Activated gamma-delta T cell (primary cell): ENCODE measurements at places on chromosomes 3 and 15.

GRCh38 chr15:45021348-45021747 is 1.6 kb upstream of the SORD start:
- DNase-seq = no peak

DNA sequence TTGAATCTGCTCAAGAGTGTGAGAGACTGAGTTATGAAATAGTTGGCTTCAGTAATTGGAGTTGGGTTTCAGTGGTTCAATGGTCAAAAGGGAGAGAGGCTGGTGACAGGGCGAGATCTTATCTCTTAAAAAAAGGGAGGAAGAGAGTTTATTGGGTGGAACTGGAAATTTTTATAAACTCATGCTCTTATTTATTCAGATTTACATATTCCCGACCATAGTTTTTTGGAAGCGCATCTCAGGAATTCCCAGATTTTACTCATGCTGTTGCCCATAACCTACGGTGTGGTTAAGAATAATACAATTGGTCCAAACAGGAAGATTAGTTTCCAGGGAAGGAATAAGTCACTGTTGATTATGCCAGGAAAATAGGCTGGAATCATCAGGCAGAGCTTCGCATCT is 41.4 kb downstream of the CD200 start:
- DNase-seq = no peak

DNA sequence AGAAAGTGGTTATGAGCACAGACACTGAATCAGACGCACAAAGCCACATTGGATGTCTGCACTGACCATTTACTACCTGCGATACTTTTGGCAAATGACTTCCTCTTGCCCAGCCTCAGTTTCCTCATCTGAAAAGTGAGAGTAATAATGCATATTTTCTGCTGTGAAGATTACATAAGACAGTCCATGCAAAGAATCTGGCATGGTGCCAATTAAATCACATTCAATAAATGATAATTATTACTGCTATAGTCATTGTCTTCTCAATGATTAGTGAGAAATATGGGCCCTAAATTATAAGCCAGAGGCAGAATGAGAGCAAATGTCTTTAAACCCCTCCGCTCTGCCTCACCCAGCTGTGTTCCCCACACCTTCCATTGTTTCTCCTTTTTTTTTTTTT is 16.0 kb upstream of the BCL2L10 start:
- no peak for DNase-seq

- no peak for DNase-seq
These were observed 100.2 kb downstream of the IQSEC1 start for GRCh38 chr3:12972781-12973702.

- no peak for DNase-seq
These were observed 70.8 kb downstream of the TMCC1 start for GRCh38 chr3:129822679-129823078.

DNA sequence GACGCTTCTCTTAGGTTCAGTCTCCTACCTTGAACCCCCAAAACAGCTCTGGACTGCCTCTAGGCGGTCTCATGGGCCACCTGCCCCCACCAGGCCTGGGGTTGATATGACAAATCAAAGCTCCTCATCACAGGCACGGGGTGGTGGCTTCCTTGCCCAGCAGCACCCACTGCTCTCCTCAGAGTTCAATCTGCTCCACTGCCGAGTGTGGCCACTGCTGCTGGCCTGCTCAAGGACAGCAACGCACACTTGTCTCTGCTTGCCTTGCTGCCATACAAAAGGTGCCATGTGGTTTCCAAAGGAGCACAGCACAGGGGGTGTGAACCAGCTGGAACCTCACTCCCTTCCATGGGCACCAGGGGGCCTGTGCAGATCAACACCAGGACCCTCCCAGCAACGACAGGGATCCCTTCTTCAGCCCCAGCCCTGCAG is 10.2 kb downstream of the KBTBD13 start:
- DNase-seq = no peak

GRCh38 chr3:187648177-187648576 is 22.0 kb downstream of the SST start:
- no peak for DNase-seq

GRCh38 chr3:8503871-8504610 is 2.4 kb downstream of the LMCD1 start:
- no peak for DNase-seq

GRCh38 chr3:34090876-34091275 is 292.4 kb downstream of the PDCD6IP start:
- no peak for DNase-seq

DNA sequence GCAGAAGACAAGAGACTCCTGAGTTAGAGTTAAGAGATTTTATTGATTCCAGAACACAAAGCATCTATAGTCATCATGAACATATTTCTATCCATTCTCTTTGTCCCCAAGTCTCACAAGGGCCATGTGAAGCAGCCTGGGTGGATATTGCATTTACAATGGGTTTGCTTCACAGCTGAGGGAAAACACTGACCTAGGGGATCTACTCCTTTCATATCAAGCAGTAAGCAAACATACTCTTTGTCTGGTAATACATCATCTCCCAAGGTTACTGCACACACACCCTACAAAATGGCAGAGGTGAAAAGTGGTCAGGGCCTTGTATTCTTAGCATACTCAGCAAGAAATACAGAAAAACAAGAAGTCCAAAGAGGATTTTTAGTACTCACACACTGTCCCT is 267.7 kb upstream of the BCHE start:
- DNase-seq = no peak

GRCh38 chr15:78263907-78264303 is 457 bp upstream of the DNAJA4 start:
- DNase-seq = no peak

- no peak for DNase-seq
These were observed 407.3 kb downstream of the NAALADL2 start for GRCh38 chr3:175266478-175266877.

DNA sequence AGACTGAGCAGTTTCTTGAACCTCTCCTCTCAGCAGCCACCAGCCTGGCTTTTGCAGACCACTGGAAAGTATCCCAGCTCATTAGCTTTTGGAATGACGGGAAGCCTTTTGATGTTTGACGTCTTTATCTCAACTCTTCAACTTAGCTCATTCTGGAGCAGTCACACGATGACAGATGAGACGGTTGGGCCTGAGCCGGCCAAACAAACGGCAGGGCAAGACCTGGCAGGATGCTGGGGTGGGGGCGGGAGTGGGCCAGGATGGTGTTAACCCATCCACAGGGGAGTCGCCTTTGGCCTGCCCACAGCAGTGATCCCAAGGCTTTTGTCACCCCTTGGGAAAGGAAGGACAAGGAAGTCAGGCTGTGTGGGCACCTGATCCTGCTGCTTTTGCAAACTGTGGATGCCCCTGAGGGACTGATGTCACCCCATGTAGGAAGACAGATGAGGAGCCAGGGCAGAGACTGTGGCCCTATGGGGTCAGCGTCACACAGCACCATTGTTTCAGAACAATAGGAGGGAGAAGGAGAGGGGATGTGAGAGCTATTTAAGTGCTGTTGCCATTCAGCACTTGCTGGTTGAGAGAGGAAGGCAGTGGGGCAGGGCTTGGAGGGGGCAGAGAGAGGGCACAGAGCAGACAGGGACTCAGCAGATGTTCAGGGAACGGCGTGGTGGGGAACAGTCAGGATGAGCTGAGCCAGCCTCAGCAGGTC is 121.9 kb upstream of the CTDSPL start:
- DNase-seq = no peak

DNA sequence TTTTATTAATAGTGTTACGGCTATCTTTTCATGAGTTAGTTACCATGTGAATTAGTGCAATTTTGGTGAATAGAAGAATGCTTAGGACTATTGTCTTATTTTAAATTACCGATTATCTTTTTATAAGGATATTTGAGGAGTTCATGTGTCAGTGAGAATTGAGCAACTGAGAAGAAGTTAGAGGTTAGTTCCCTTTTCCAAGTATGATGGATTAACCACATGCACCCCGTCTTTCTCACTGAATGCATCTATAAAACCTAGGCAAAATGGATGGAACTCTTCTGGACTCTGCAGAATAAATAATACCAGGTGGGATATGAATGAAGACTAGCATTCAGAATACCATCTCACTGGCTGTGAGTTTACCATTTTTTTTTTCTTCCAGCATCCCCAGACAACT is 74.3 kb downstream of the TCF12 start:
- no peak for DNase-seq

GRCh38 chr3:101879102-101879501 is 29.8 kb downstream of the NFKBIZ start:
- no peak for DNase-seq

DNA sequence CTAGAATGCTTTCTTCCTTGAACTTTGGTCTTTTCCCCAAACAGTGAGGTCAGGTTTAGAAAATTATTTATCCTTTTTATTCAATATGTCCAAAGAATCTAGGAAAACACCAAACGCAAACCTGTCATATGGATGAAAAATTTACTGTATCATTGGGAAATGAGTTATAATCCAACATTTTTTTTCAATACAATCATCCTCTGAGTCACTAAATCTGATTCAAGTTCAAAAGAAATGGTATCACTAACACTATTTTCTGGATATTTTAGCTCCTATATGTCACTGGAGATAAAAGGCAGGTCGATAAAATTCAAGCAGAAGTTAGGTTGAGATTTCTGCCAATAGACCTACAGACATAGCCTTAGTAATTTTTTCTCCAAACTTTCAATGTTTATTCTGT is 591.6 kb upstream of the AGTR1 start:
- no peak for DNase-seq

- DNase-seq = no peak
These were observed 248.7 kb upstream of the IL12A start for GRCh38 chr3:159739969-159740368.

- no peak for DNase-seq
These were observed 98.8 kb downstream of the SH3GL3 start for GRCh38 chr15:83545804-83546511.

GRCh38 chr3:45741742-45742460 is 52.7 kb downstream of the SACM1L start:
- DNase-seq = no peak

- DNase-seq = no peak
These were observed 3.4 kb downstream of the PSMD6 start for GRCh38 chr3:64019879-64020278.

- no peak for DNase-seq
These were observed 9.0 kb upstream of the UACA start for GRCh38 chr15:70772402-70772801.

- DNase-seq = no peak
These were observed 15.1 kb downstream of the PLSCR5 start for GRCh38 chr3:146589899-146590508.

DNA sequence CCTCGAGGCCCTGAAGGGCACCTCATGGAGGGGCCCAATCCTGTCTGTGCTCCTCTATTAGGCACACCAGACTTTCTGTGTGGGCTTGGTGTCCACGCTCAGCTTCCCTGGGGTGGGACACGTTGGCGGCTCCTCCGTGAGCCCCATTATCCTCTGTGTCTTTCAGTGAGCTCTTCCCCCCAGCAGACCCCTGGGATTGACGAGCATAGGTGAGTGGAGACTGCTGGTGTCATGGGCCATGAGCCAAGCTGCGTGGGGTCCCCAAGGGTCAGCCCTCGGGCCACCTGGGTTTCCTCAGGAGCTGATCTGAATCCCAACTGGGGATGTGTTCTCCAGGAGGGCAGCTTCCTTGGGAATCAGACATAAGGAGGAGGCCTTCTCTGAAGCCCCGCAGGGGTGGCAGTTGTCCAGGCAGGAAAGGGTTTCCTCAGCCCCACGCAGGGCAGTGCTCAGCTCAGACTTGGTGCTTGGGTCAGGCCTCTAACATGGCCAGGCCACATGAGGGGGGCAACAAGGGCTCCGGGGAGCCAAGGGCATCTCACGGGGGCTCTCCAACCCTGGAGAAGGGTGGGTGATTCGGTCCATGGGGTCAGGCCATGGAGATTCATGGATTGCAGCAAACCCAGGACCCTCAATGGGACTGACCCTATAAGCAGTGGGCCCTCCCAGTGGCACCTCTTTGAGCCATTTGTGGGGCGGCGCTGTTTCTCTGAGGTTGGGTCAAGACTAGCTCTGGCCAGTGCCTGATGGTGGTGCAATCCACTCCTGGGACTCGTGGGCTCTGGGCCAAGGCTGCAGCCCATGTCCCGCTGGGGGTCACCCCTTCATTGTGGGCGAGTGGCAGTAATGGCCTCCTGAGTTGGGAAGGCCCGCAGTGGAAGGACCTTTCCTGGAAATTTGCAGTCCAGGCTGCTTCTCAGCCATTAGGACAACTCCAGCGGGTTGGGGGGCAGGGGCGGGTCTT is 222.5 kb downstream of the SNRPN start:
- no peak for DNase-seq

DNA sequence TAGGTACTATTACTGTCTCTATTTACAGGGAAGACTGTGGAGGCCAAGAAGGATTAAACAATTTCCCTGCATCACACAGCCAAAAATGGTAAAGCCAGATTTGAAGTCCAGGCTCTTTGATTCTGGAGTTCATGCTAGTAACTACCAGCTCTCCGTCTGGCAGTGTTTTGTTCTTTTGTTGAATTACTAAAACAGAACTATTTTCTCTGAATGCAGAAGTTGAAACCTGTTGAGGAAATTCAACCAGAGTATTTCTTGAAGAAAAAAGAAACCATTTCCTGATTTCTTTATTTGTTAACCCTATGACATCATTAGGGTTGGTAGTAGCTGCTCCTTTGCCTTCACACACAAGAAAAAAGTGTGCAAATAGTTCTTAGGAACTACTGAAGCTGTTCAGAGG is 34.3 kb downstream of the CRTC3 start:
- DNase-seq = no peak

DNA sequence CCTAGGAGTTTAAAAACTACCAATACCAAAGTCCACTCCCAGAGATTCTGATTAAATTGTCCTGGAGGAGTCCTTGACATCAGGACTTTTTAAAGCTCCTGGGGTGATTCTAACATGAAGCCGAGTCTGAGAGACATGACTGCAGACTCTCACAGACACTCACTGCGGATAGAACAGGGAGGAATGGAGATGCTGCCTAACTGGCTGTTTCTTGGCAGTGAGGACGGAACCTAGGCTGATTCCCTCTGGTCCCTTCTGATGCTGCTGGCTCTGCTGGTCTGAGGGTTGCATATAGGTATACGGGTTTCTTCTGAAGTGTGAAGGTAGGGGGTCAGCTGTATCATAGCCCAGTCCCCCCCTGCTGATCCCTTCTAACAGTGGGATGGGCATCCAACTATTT is 1.3 kb upstream of the HRG start:
- no peak for DNase-seq

DNA sequence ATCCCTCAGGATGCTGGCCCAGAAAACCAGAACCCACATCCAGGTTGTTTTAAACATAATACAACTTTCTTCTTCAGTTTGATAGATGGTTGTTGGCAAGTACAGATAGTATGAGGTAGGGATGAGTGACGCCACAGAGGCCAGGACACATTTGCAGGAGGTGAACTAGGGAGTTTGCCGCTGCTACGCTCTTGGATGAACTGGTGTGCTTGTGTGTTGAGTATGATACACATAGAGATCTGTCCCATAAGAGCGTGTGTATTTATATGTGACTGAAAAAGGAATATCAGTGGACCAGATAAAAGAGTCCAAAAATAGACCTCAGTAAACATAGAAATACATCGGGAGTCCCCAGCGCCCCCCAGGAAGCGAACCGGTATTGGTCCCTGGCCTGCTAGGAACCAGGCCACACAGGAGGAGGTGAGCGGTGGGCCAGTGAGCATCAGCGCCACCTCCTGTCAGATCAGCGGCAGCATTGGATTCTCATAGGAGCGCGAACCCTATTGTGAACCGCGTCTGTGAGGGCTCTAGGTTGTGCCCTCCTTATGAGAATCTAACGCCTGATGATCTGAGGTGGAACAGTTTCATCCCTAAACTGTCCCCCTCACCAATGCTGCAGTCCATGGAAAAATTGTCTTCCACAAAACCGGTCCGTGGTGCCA is 98.1 kb downstream of the LRRK1 start:
- no peak for DNase-seq

GRCh38 chr3:117282566-117282965 is 573.0 kb downstream of the TUSC7 start:
- DNase-seq = no peak
